NCI-H1694 (cell line): ENCODE measurements at places on chromosomes 11 and 22.

DNA sequence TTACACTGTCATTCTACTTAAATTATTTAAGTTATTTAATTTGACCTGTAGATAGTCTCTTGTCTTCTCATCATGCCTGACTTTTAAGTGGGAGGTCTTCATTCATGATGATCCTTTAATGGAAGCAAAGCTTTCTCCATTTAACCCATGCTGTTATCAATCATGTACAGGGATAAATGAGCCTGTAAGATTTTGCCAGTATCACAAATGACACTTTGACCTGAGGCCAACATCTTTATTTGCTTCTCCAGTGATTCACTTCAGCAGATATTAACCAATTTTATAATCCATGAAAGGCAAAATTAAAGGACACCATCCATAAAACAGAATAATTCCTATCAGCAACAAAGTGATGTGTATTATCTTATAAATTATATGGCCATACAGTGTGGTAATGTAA is 7.7 kb downstream of the CCDC73 start:
- DNase-seq, result no peak

- no peak for DNase-seq
These were observed 2.5 kb upstream of the MDK start for GRCh38 chr11:46378811-46379481.

DNA sequence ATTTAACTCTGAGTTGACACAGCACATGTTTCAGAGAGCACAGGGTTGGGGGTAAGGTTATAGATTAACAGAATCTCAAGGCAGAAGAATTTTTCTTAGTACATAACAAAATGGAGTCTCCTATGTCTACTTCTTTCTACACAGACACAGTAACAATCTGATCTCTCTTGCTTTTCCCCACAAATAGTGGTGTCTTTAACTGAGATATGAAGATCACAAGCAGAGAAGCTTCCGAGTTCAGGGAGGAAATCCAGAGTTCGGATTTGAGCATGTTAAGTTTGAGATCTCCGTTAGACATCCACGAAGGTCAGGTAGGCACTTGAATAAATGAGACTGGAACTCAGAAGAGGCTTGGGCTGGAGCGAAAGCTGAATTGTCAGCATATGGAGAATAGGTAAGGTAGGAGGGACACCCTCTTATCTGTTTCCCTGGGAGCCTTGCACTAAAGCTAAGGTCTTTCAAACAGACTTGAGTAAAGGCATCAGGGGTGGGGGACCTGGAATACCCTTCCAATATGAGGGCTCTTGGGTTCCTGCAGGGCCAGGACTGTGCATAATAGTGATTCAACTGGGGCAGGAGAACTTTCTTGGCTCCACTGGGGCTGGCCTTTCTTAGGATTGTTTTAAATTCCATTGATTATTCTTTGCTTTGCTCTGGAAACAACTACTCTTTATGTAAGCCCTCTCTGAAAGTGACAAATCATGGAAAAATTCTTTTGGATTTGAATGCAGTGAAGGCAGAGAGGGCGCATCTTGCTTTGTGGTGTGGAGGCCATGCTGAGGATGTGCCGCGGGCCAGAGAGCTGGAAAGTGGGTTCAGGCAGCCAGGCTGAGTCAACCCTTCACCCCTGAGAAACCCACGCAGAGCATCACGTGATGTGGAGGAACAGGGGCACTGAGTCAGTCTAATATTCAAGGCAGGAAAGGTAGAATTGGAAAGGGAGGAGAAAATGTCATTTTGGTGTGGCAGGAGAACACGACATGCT is 62.7 kb upstream of the AMPD3 start:
- DNase-seq, result no peak

GRCh38 chr22:46726986-46727317 is 11.1 kb downstream of the CERK start:
- DNase-seq, result no peak

GRCh38 chr11:73416786-73417185 is 40.6 kb downstream of the RELT start:
- no peak for DNase-seq

DNA sequence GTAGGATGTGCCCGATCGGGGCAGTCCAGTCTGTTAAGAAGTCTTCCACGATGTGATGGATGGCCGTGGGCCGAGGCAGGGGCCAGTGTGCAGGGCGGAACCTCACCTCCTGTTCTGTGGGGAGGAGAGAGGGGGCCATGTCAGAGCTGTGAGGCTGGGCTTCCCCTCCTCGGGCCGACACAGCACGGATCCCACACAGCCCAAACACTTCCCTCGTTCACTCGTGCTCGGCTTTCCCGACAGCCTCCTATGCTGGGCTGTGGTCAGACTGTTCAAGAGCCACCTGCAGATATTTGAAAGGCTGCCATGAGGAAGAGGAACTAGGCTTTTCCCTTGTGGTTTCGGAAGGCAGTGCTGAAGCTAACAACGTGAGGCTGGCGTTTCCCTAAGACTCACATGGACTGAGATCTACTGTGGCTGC is 12.3 kb upstream of the TXN2 start:
- no peak for DNase-seq

- no peak for DNase-seq
These were observed 24.3 kb upstream of the DEPDC7 start for GRCh38 chr11:32991427-32991826.

DNA sequence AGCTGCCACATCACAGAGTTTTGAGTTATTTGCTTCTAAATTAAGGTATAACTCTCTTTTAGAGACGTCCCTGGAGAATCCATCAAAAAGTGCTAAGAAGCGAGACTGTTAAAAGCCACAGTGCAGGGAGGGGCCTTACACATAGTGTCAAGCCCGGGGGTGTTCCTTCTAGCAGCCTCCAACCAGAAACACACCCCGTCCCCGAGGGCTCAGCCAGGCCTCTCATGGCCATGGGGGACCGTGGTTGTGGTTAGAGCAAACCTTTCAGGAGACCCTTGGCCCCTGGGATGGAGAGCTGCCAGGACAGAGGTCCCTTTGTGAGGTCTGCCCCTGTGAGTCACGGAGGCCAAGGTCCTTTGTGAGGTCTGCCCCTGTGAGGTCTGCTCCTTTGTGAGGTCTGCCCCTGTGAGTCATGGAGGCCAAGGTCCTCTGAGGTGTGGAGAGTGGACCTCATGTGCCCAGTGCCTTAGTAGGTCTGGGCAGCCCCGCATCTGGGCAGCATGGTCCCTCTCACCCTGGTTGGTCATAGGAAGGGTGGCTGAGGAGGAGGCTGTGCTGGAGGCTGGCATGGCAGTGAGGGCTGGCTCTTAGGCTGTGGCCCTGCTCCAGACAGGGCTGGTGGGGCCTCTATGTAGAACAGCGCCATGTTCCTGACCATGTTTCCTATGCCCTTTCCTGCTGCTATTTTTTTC is 5.4 kb downstream of the GNAZ start:
- no peak for DNase-seq

- no peak for DNase-seq
These were observed 25.0 kb downstream of the ARHGAP8 start for GRCh38 chr22:44777364-44777755.
